ENCODE measurements at places on chromosomes 12 and 14.

- no peak for DNase-seq
Observed at GRCh38 chr12:54131641-54132280, 57.0 kb downstream of the SMUG1 start.

- no peak for DNase-seq
Observed at GRCh38 chr12:32863128-32863527, 33.4 kb downstream of the PKP2 start.

- no peak for DNase-seq
Observed at GRCh38 chr12:131775392-131776236, 52.6 kb upstream of the MMP17 start.

DNA sequence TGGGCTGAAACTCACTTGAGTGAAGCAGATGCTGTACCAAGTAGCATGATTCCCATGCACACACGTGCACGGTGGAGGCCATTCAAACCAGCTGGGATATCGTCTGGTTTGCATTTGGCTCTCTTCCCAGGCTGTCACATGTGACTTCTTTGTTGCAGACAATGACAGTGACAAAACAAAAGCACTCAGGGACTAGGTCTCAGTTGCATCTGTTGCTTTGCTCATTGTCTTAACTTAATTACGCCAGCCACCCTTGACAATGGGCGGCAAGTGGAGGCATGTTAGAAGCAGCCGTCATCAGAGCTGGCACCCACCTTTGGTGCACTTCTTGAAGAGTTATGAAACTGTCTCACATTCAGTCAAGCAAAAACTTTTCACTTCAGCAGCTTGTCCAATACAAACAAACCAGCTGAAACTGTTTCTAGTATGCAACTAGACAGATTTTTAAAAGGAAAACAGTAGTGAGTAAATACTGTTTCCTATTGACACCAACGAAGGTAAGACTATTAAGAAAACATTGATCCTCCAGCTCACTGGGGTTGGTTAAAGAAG lies 74.3 kb downstream of the IGF1 start:
- no peak for DNase-seq

DNA sequence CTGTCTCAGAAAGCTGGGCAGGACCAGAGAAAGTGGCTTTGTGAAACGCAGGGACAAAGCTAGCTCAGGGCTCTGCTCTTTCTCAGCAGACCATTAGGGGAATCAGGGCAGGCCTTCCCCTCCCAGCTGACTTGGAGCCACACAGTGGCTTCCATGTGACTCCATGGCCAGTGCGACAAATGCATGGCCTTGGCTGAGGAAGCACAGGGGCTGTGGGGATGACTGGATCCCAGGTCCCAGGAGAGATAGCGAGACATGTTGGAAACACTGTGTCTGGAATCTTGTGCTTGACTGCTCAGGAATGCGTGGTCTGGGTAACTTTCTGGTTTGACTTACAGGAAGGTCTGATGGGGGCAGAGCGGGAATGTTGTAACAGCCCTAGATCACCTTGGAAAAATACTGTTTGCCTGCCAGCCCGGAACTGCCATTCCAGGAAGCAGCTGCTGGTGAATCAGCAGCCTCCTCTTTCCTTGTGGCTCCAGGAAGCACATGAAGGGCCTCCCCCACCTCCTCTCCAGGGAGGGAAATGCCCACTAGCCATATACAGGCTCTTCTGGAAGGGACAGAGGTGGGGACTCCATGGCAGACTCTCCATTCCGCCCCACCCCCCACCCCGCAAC lies 133.5 kb upstream of the HIF1A start:
- DNase-seq = peak; percentile 99

DNA sequence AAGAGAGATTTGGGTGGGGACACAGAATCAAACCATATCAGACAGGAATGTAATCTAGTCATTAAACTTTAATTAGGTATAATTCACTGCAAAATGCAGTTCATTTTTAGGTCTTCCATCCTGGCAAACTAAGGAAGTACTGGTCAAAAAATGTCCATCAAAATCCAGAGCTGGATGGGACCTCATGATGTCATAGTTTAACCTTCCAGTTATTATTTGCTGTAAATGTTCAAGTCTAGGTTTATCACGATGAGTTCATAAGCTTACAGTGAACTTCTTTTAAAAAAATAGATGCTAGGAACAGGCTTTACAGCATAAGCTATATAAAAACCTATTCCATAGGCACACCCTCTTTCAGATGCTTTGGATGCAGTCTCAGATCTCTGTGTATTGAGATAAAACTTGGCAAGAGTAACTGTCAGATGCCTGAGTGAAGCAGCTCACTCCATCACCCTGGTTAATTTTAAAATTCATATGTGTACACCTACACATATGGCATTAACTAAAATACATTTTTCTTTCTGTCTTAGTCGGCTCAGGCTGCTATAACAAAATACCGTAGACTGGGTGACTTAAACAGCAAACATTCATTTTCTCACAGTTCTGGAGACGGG lies 7.9 kb downstream of the SSPN start:
- DNase-seq = no peak

DNA sequence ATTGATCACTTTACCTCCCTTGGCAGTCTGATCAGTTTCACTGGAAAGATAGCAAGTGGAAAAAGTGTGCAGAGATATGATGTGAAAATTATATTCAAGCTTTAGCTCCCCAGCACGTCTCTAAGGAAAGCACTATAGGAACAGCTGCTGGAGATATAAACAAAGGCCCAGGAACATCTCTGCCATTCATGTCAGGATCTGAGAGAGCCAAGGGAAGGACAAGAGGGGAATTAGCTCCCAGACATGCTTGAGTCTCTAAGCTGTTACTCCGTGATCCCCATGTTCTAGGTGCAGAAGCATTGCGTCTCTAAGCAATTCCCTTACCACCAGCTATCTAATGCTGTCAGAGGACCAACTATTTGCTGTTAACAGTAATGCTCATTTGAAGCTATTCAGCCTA lies 700.2 kb downstream of the DIO2 start:
- no peak for DNase-seq

- DNase-seq = no peak
Observed at GRCh38 chr14:96051642-96052540, 12.7 kb downstream of the C14orf132 start.

- DNase-seq = no peak
Observed at GRCh38 chr12:49652921-49653520, 29.7 kb downstream of the PRPF40B start.

GRCh38 chr14:74934041-74934440 lies 11.0 kb upstream of the RPS6KL1 start:
- no peak for DNase-seq

GRCh38 chr14:28767030-28767852 lies 654 bp downstream of the FOXG1 start:
- no peak for DNase-seq

DNA sequence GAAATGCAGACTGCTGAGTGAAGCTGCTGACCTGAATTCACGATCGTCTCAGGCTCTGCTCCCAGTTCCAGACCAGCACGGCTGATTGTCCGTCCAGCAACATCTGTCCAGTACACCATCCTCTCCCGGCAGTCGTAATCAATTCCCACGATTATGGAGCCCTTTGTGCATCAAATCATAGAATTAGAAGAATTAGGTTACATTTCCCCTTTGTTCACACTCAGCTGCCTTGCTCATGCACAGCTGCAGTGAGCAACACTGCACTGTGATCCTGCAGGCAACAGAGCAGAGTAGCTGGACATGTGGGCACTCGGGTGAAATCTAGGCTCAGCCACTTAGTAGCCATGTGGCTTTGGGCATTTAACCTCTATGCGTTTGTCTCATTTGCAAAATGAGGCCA lies 22.2 kb downstream of the RTRAF start:
- DNase-seq = no peak
